Activated CD4-positive, alpha-beta T cell treated with anti-CD3 and anti-CD28 coated beads, Interleukin-2, amount 50 U/mL, for 4 hours (primary cell): ENCODE measurements at places on chromosomes 7 and 10.

DNA sequence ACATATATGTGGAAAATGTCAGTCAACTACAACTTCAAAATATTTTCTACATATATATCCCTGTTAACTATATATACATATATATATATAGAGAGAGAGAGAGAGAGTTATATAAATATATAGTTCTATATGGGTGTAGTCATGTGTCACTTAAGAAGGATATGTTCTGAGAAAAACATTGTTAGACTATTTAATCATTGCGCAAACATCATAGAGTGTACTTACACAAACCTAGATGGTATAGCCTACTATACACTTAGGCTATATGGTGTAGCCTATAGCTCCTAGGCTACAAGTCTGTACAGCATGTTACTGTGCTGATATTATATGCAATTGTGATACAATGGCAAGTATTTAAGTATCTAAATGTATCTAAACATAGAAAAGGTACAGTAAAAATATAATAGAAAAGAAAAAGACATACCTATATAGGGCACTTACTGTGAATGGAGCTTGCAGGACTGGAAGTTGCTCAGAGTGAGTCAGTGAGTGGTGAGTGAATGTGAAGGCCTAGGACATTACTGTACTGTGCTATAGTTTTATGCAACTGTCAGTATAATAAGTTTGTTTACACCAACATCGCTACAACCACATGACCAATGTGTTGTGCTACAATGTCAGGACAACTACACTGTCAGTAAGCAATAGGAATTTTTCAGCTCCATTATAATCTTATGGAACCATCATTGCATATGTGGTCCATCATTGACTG is 18.0 kb upstream of the FGL2 start:
- DNase-seq, result no peak

GRCh38 chr10:78451592-78451991 is 417.9 kb downstream of the RPS24 start:
- DNase-seq, result no peak

- DNase-seq, result peak; percentile 88
Measured at GRCh38 chr7:143901668-143902331, at the start of gene TCAF1. TSS of gene TCAF1 (minus strand) at chr7:143902176. CDS start at chr7:143876608, 25,568 bp downstream.

- DNase-seq, result no peak
Measured at GRCh38 chr10:71684356-71685173, 35.0 kb downstream of the C10orf105 start.

DNA sequence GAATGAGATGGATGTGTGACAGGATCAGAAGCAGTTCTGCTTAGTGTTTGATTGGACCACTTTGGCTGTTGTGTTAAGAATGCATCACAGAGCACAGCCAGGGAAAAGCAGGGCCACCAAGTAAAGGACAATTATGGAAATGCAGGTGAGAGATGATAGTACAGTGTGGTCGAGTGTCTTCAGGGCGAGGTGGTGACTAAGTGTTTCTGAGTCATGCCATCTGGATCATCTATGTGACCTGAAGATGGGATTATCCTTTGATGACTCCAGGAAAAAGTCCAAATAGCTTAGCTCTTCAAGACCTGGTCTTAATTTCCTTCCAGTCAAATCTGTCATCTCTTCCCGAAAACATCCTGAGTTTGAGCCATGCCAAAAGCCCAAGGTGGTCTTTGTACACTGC is 523.2 kb upstream of the IGFBP3 start:
- no peak for DNase-seq

DNA sequence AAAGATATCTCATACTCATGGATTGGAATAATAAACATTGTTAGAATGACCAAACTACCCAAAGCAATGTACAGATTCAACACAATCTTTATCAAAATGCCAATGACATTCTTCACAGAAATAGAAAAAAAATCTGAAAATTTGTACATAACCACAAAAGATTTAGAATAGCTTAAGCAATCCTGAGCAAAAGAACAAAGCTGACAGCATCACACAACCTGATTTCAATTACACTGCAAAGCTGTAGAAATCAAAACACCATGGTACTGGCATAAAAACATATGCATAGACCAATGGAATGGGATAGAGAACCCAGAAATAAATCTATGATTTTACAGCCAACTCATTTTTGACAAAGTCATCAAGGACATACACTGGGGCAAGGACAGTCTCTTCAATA is 130.0 kb upstream of the TMEM72 start:
- no peak for DNase-seq

GRCh38 chr7:36368496-36368895 is 21.2 kb upstream of the ANLN start:
- no peak for DNase-seq

- no peak for DNase-seq
Measured at GRCh38 chr10:34121781-34122622, 693.1 kb downstream of the PARD3 start.

DNA sequence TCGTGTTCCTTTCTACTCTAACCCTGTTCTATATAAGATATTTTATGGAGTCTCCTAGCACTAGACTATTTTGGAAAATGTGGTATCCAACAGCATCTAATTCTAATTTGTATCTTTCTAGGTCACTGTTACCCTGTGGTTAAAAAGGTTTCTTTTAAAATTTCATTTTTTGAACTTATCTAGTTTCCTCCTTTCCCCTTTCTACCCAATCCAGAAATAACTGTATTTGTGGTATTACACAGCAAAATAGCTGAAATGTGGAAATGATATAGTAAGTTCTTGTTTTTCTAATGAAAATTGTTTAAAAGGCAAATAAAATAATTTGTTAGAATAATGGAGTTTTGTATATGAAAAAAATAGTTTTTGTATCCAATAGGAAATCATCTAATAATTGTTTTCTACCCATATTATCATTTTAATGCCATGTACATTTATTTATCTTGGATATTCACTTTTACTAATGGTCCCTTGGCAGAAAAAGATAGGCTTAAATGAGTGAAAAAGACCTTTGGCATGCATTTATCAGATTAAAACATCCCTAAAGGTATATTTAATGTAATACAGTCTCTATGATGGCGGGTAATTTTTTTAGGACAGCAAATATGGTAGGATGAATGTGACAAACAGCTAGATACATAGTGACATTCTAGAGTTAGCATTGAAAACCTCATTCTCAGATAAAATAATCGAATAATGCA is 175.5 kb upstream of the PLXDC2 start:
- DNase-seq, result no peak
